ENCODE measurements at places on chromosomes 5 and 9.
A peak's percentile ranks its signal among the peaks of the same experiment; 100 is the strongest.

GRCh38 chr9:90523958-90524357 lies 118.7 kb downstream of the DIRAS2 start:
- DNase-seq = peak; percentile 10

DNA sequence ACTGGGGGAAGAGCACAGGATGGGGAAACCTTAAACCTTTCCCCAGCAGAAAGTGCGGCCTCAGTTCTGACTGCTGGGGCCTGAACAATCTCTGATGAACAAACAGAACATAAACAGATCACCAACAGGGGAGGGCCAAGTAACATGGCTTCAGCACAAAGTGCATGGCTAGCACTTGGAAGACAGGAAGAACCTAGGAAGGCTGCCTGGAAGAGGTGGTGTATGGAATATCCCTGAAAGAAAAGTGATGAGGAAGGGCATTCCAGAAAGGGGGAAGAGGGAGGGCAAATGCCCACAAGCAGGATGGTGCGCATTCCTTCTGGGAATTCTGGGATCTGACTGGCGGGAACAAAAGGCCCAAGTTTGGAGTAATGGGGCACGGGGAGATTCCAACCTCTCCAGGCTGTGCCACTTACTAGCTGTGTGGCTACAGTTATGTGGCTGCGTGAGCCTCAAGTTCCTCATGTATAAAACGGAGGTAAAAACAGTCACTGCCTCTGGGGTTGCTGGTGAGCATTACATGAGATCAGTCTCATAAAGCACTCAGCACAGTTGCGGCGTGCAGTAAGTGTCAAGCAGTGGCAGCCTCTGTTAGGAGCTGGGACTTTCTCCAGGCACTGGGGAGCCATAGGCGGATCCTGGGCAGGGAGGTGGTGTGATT lies 1.6 kb downstream of the PDGFRB start:
- DNase-seq = no peak

DNA sequence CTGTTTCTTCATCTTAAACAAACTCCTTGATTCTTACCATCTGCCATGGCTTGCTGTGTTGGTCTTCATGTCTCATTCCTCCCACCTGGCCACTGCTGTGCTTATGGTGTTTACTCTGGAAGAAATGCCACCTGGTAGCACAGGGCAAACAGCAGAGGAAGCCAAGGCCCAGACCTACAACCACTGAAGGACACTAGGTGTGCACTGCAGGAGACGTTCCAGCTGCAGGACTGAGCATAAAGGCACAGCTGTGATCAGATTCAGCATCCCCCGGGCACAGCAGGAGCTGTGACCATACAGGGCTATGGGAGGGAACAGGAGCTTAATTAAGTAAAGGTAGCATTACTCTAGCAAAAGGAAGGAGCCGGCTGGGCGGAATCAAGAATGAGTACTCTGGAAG lies 12.6 kb upstream of the GNAQ start:
- no peak for DNase-seq

- no peak for DNase-seq
Measured at GRCh38 chr9:86723346-86723745, 224.0 kb downstream of the GAS1 start.

DNA sequence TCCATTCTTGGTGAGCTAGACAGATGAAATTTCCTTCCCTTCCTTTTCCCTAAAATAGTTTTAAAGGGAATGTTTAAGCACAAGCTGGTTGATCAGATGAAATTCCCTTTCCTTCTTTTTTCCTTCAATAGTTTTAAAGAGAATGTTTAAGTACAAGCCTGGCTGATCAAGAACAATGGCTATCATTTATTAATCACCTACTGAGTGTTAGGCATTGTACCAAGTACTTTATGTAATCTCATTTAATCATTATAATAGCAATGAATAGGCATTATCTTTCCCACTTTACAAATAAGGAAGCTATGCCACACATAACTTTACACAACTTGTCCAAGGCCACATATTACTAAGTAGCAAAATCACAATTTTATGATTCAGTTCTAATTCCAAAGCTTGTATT lies 152.0 kb upstream of the ACOT12 start:
- DNase-seq = no peak

GRCh38 chr5:7805379-7805778 lies 45.6 kb downstream of the CFAP90 start:
- no peak for DNase-seq

- DNase-seq = no peak
Measured at GRCh38 chr9:133460405-133461175, 812 bp downstream of the CACFD1 start.

DNA sequence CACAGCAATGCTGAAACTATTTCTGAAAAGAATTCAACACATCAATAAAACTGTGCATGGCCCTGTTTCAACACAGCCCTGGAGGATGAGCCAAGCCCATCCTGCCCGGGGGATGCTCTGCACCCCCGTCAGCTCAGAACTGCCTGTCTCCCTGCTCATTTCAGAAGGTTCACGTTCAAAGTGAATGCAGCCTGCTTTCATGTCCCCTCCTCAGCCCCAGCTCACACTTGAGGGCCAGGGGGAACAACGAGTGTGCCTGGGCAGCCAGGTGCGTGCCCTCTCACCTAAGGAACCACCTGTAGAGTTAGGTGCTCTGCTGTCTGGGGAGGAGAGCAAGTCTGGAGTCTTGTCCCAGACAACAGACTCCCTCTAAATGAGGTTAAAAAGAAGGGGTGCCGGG lies 348.5 kb upstream of the IRX2 start:
- DNase-seq = no peak

- no peak for DNase-seq
Measured at GRCh38 chr5:57494104-57495098, 11.8 kb upstream of the ACTBL2 start.

- DNase-seq = no peak
Measured at GRCh38 chr5:109825450-109825849, 135.7 kb downstream of the MAN2A1 start.

DNA sequence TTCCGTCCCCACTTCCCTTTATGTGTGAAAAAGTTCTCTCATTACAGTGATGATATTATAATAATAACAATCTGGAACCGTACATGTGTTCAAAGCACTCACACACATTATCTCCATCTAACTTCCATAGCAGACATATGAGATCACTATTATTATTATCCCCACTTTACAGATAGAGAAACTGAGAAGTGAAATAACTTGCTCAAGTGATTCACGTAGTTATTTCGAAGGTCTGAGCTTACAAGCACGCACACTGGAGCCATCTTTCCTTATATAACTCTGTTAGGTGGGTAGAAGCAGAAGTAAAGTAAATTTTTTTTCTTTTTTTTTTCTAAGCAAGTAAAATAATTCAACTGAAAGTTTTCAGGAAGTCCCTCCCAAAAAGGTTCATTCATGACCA lies 62.9 kb upstream of the PTGER4 start:
- DNase-seq = no peak

GRCh38 chr5:137610598-137610997 lies 111.5 kb upstream of the SPOCK1 start:
- DNase-seq = no peak

DNA sequence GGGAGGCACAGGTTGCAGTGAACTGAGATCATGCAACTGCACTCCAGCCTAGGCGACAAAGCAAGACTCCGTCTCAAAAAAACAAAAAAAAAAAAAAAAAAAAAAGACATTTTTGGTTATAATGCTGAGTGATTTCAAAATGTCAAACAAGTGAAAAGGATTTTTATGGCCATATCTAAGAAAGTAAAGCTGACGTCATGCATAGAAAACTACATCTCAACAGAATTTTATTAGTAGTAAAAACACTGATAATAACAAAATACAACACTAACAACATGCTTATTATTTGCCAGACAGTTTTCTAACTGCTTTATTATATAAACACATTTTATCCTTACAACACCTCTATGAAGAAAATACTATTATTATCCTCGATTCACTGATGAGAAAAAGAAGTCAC lies 833.0 kb upstream of the WWC1 start:
- no peak for DNase-seq

DNA sequence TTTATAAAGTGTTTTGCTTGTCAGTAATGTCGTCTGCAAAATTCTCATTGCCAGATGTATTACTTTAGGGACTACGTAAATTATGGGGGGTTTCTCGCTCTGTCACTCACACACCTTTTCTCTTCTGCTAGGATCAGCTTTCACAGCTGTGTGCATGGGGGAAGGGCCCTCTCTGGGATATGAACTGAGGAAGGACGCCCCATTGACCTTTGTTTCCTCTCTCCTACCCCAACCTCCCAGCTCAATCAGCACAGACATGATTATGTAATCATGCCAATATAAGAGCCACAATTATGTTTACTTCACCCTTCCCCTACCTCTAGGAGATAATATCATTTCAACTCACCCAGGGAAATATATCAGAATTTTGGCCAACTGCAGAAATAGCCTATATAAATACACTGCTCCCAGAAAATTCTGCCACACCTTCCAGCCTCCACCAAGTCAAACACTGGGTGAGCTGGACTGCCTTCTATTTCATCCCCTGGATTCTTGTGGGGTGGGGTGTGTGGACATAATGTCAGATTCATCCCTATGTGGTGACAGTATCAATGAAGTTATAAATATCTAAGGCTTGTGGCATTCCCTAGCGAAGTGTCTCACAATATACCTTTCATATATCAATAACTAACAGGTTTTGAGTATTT lies 12.6 kb upstream of the SEMA5A start:
- DNase-seq = no peak

DNA sequence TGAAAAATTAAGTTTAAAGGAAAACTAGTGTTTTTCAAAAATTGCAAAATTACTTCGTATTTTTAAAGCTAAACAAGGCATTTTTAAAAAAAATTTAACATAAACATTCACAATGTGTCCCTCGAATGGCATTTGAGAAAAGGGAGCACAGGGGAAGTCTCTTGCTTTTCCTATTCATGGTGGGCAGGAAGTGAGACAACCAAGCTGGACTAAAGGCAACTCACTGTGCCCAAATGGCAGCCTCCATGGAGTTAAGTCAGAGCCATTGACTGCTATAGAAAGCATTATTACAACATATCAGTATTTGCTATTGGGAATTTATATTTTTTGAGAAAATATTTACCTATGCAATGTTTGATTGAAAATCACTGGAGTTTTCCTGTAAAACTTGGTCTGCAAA lies 8.3 kb downstream of the HNRNPH1 start:
- no peak for DNase-seq

DNA sequence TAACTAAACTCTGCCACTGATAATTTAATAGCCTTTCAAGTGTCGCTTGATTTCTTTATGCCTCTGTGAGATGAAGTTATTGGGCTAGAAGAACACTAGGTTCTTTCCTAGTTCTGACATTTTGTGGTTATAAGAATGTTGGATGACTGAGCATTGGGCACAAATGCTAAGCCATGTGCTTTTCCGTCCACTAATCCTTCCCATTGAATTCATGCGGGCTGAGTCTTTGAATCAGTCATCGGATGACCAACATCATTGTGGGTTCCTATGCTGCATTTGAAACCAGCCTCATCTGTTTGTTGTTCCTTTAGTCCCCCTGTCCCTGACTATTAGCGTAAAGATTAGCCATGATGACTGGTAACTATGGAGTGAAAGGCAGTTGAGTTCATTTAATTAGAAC lies 58.5 kb downstream of the ALDH1A1 start:
- DNase-seq = no peak

GRCh38 chr5:132294728-132295504 lies 722 bp downstream of the SLC22A4 start:
- peak; percentile 53 for DNase-seq

DNA sequence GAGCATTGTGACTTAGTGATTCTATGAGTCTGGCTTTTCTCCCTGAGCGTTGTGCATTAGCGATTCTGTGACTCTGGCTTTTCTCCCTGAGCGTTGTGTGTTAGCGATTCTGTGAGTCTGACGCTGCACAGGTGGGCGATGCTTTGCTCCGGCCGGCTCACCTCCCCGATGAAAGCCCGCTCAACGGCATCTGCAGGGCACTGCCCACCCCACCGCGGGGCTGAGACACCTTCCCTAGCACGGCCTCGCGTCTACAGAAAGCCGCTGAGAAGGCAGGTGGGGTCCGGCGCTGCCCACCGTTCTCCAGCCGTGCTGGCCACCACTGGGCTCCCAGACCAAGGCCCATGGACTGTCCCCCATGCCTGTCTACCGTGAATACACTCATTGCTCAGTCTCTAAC lies 12.8 kb upstream of the SLC9A3 start:
- DNase-seq = no peak

Data from nephron progenitor cell (in vitro differentiated cells).